Skin of body (tissue), 3 donors: ENCODE measurements at places on chromosomes 6 and 20. TPM values are rescaled to one million over a fixed set of nuclear protein-coding genes. Genes with fewer than 3 reads are reported as not detected.

THBS2 gene
- total RNA-seq, result 393 TPM

C6orf58 gene
- 0.20 TPM for total RNA-seq

PBOV1 gene
- total RNA-seq, result not detected

CEP250 gene
- total RNA-seq, result 23.1 TPM

- no peak for DNase-seq
Observed at GRCh38 chr6:108222504-108222903, 38.3 kb downstream of the SNX3 start.

DNA sequence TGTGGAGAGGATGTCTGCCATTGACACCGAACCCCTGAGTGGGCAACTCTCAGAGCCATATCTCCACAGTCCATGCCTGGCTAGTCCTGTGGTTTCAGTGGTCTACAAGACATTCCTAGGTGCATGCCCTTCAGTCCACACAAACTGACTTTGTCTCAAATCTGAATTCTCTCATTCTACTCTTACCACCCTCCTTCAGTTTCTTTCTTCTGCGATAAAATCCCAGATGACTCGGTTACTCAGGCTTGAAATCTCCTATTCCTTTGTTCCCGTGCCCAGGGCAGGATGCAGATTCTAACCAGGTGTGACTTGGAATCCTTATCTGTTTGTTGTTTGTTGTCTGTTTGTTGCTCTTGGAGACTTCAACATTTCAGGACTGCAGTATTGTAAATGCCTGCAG, 9.3 kb downstream of the CDS2 start:
- no peak for DNase-seq

- no peak for DNase-seq
Observed at GRCh38 chr6:129029778-129030177, 146.8 kb downstream of the LAMA2 start.

GRCh38 chr6:127341471-127342202, 1.8 kb downstream of the ECHDC1 start:
- no peak for DNase-seq

DNA sequence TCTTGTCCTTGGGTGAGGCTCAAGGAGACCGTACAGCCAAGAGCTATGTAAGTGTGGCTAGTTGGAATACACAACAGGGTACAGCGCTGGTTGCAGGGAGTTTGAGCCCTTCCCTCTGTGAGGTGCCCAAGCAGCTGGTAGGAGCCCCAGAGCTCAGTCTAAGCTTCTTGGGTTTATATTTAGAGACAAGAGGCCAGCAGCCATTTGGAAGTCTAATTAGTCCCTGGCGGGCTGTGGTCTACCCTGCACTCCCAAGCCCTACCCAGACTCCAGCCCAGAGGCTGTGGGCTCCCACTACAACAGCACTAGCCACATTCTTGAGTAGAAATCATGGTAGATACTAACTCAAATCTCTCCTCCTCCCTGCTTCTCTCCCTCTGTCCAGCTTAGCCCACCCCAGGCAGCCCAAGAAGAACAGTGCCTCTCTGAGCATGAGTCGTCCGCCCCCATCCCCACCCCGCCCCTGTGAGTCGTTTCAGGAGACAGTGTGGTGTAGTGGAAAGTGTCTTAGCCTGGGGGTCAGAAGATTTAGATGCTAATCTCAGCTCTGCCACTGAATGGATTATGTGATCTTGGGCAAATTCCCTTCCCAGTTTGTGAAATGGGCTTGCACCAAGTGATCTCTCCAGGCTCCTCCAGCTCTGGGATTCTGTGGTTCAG, 37.8 kb downstream of the EIF2S2 start:
- no peak for DNase-seq

DNA sequence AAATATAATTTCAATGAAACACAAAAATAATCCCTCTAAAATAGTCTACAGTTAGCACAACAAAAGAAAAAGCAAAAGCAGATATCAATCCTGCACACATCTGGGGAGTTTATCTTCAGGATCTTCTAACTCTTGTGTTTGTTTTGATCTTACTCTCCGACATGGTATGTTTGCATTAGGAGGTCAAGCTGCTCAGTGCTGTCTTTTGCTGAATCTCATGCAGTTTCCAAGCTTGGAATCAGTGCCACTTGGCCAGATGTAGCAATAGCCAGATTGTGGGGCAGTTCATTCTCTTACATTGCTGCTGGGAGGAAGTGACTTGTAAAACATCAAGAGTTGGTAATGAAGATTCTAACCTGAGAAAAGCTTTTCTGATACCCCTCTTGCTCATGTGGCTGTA, 29.5 kb downstream of the RIOK1 start:
- DNase-seq, result no peak
